ENCODE measurements at places on chromosomes 5 and 9. TPM values are rescaled to one million over a fixed set of nuclear protein-coding genes. Genes with fewer than 3 reads are reported as not detected.

DNA sequence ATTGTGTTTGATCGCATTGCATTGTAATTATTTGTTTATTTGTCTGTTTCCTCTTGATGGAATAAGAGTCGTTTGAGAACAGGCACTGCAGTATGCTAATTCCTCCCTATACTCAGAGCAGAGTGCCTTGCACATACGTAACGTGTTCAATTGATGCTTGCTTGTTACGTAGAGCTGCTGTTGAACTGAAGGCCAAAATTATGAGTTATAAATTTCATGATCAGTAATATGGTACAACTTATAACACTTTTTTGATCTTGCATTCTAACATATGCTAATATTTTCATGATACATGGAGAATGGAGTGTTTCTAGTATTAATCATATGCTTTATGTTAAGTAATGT, 26.5 kb upstream of the LIFR start:
- no peak for DNase-seq

The CDH6 gene
- total RNA-seq, result not detected

GRCh38 chr5:848671-849111, 2.1 kb downstream of the ZDHHC11 start:
- no peak for DNase-seq

- DNase-seq, result no peak
Observed at GRCh38 chr5:122907276-122907675, 61.9 kb downstream of the SNX24 start.

DNA sequence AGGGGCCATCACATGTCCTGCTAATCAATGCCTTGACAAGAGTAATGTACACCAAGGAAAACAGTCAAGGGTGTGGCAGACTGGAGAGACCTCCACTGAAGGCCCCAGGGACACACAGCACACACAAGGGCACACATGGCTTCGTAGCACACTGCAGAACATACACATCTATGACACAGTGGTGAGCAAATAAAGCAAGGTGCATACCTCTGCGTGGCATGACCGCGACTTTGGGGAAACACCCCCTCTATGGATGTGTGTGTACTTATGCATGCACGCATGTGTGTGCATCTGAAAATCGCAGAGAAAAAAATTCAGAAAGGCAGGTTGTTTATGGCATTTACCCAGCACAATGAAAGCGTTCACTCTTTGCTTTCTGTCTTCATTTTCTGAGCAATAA, 20.5 kb downstream of the SEMA4D start:
- DNase-seq, result no peak

- DNase-seq, result peak; percentile 61
Observed at GRCh38 chr9:136438548-136439480, 831 bp downstream of the INPP5E start.

The CARTPT gene
- total RNA-seq, result not detected

GRCh38 chr9:19127871-19128500, 694 bp upstream of the PLIN2 start:
- DNase-seq, result no peak
